ENCODE measurements at places on chromosomes 12 and 14. TPM values are rescaled to one million over a fixed set of nuclear protein-coding genes. Genes with fewer than 3 reads are reported as not detected.

DNA sequence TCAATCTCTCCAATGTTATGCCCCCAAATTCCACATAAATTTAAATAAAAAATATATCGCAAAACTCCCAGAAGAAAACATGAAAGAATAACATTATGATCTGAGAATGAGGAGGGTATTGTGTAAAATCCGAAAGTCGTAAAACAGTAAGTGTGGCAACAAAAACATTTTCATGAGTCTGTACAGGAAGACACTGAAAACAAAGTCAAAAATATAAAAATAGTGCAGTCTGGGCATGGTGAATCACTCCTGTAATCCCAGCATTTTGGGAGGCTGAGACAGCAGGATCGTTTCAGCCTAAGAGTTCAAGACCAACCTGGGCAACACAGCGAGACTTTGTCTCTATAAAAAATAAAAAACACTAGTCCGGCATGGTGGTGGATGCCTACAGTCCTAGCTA is 57.1 kb downstream of the SPTLC2 start:
- no peak for DNase-seq

- no peak for DNase-seq
Measured at GRCh38 chr12:93091886-93092648, 163.0 kb upstream of the EEA1 start.

DNA sequence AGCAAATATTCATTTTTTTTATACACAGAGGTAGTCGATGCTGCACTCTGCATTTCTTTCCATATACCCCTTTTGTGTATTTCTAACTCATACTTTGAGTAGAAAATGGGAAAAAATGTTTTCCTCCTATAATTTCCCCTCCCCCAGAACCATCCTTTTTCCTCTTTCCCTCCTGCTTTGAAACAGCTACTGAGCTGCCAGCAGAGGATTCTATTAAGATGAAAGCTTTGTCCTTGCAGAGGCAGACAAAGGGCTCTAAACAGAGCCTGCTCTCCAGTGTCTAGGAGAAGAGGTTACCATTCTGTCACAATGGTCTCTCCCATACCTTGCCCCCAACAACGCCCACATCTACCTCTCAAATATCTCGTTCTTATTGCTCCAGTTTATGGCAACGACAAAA is 74.6 kb upstream of the OSBPL8 start:
- DNase-seq, result no peak

- no peak for DNase-seq
Measured at GRCh38 chr12:116712458-116713303, 25.2 kb downstream of the SPRING1 start.

- no peak for DNase-seq
Measured at GRCh38 chr14:68982581-68982980, 3.5 kb upstream of the ACTN1 start.

DNA sequence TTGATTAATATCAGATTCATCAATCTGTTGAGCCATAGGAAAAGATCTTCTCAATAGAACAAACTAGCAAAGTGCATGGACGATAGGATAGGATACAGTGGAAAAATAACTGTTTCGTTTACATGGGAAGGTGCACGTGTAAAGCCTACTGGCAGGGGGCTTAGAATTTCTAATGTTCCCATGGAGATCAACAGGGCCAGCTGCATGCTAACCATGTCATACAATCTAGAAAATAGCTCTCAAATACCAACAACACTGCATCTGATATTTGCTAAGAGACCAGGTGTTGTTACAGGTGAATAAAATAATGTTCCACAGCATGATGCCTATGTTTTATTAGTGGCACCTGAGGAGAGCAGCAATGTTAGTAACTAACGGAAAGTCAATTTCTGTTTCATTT is 72.5 kb downstream of the ACSS3 start:
- no peak for DNase-seq

DNA sequence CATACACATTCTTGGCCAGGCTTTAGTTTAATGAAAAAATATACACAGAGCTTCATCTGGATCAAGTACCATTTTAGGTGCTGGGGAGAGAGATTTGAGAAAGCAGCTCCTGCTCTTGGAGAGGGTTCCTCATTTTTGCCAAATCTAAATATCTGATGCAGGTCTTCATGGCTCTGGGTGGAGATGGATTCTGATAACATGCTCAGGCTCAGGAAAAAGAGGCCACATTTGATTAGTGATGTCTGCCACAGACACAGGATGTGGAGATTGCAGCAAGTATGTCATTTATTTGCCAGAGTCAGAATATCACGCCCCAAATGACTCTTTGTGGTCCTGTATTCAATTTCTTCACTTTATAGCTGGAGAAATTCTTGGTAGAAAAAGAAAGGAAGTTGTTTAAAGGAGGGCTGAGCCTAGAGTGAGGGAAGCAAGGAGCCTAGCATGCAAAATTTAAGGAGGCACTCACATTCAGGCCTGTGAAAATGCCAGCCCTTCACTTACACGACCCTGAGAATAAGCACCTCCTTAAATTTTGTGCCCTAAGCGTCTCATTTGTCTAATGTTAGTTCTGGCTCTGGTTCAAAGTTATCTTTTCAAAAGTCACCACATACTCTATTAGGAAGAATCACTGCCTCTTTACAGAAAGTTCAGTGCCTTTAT is 492.9 kb upstream of the TBX3 start:
- no peak for DNase-seq

GRCh38 chr12:28027328-28027727 is 54.8 kb upstream of the PTHLH start:
- DNase-seq, result no peak

The KRT80 gene
- 0.87 TPM for polyA plus RNA-seq

The CCDC184 gene
- polyA plus RNA-seq, result 0.60 TPM

The ALDH1L2 gene
- polyA plus RNA-seq, result 0.53 TPM

The PARPBP gene
- polyA plus RNA-seq, result 12.7 TPM

The PTPRQ gene
- 28.0 TPM for polyA plus RNA-seq

The RIPK3 gene
- polyA plus RNA-seq, result 2.5 TPM

The IL22 gene
- not detected for polyA plus RNA-seq

Measured in renal cortex interstitium (tissue), 15 donors.